Uterus (tissue), 4 donors: ENCODE measurements at places on chromosomes 5 and 9. TPM values are rescaled to one million over a fixed set of nuclear protein-coding genes. Genes with fewer than 3 reads are reported as not detected.
A peak's percentile ranks its signal among the peaks of the same experiment; 100 is the strongest.

DNA sequence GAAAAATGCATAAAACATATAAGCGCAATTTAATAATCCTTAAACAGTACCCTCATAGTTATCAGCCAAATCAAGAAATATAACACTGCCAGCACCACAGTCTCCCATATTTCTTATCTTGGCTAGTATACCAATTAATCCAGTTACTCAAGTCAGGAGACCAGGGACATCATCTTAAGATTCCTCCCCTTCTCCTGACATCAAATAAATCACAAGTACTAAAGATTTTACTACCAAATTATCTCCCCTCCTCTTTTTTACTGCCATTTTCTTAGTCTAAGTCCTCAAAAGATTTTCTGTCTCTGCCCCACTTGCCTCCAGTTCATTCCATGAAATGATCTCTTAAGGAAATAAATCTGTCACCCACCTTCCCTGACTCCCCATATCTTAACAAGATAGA is 37.0 kb downstream of the STRBP start:
- no peak overlapping the region for H3K27ac ChIP-seq
- H3K4me3 ChIP-seq: no peak overlapping the region
- no peaks in the 10 kb centered on the region for H3K4me1 ChIP-seq
- no peaks in the 10 kb centered on the region for H3K36me3 ChIP-seq
- no peak for DNase-seq

DNA sequence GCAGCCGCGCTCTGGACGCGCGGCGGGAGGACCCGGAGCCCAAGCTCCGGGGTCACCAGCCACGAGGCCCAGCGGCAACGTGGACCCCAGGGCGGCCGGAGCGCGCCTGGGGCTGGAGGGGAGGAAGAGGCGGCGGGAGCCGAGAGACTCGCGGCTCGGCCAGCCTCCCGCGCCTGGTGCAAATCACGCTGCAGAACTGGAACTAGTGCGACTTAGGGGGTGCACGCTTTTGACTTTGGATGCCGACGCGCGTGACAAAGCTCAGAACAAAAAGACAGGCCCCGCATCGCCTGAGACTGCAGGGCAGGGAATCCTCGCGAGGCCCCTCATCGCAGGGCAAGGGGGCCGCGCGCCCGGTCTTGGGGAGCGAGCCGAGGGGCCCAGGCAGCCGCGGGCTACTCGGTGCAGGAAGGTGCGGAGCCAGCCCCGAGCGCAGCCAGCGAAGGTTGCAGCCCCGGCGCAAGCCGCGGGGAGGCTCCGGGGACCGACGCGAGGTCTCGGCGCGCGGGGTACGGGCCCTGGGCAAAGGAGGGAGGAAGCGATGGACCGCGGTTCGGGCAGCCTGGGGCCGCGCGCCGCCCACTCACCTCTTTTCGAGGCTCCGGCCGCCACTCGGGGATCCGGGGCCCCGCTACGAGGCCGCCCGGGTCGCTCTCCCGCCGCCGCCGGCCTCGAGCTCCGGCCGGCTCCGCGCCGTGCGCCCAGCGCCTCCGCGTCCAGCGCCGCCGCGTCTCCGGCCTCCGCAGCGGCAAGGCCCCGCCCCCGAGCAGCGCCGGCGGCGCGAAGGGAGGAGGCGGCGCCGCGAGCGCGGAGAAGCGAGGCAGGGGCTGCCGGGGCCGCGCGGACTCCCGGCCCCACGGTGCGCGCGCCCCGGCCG is at the start of gene GOLM1:
TSS of gene GOLM1 (minus strand) at position 735 of the 877 bp plus-strand sequence. CDS start 20,238 bp downstream, outside the sequence.
- no peaks in the 10 kb centered on the region for H3K27me3 ChIP-seq
- no peaks in the 10 kb centered on the region for H3K4me1 ChIP-seq
- no peaks in the 10 kb centered on the region for H3K36me3 ChIP-seq
- peak; percentile 45 for DNase-seq

The FAXDC2 gene
- 25.8 TPM for total RNA-seq

DNA sequence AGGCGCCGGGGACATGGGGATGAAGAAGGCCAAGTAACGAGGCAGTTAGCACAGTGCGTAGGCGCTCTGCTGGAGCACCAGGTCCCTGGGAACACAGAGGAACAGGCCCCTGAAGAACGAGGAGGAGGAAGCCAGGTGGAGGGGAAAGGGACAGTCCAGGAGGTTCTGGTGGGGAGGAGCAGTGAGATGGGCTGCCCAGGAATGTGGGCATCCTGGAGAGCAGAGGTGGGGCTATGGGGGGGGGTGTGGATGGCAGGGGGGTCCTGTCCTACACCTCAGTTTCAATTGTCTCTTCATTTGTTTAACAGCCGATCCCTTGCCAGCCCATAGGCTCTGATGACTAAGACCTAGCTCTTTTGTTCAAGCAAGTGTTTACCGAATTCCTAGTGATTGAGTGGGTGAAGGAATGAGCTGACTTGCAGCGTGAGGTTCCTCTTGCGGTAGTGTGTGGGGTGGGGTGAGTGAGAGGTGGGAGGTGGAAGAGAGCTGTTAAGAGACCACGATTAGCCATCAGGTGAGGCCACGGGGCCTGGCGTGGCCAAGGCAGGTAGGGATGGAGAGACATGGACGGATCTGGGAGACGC is 8.4 kb upstream of the PHYHD1 start:
- H3K27me3 ChIP-seq: no peaks in the 10 kb centered on the region
- no peaks in the 10 kb centered on the region for H3K4me1 ChIP-seq
- no peak overlapping the region for H3K4me3 ChIP-seq

DNA sequence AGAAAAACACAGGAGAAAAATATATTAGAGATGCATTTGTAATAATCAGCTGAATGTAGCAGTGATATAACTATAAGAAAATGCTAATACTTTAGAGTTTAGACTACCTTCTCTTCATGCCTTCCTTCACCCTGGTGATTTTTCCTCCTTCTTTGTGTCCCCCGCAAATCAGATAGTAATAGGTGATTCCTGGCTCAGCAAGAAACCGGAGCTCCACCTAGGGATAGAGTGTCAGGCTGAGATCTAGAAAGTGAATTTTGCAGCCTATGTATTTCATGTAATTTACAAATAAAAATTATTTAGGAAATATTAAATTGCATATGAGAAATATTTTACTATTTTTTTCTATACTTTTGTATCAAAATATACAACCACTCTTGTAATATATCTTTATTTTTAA is 109.8 kb upstream of the ST8SIA4 start:
- H3K27me3 ChIP-seq: no peaks in the 10 kb centered on the region
- H3K27ac ChIP-seq: no peak overlapping the region
- no peaks in the 10 kb centered on the region for H3K4me1 ChIP-seq
- no peaks in the 10 kb centered on the region for H3K36me3 ChIP-seq

The ARHGEF37 gene
- total RNA-seq: 10.4 TPM

DNA sequence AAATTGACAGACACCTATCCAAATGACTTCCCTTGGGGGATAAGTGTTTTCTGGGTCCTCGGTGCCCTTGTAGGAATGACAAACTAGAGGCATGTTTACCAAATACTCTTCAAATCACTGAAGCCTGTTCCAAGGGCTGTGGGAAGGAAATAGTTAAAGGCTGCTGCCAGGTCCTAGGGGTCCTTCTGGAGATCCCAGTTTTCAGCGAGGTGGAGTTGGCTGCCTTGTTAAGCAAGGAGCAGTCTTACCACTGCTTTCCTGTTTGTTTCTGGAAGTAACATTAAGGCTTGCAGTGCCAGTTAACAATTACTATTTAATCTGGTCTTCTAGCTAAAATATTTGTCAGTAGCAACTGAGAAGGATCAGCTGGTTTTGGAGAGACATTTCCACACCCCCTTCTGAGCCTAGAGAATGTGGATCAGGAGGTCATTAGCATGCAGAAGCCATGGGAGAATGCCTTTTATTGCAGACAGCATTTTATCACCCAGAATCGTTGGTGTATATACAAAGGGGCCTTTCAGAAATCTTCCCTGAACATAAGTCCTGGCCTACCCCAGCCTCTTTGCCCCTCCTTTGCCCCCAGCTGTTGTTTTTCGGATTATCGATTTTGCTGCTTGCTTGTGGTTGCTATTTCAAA is 238.8 kb downstream of the DMAC1 start:
- no peak overlapping the region for H3K4me3 ChIP-seq
- DNase-seq: no peak
- H3K4me1 ChIP-seq: no peaks in the 10 kb centered on the region
- no peak overlapping the region for H3K27ac ChIP-seq
- no peaks in the 10 kb centered on the region for H3K36me3 ChIP-seq

The PCYOX1L gene
- total RNA-seq: 4.4 TPM

DNA sequence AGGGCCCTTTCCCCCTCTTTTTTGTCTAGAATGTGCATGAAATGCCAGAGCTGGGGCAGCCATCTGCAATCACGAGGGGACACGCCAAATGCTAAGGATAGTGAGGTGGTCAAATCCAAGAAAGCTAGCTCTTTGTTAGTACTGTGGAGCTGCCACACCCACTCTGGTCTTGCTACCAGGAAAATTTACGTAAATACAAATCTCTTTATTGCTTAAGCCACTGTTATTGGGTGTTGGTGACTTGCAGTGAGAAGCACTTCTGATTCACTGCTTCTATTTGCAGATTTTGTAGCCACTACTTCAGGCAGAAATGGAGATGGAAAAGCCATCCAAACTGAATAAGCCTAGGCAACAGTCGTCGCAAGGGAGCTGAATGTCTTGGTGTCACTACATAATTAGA is 25.6 kb upstream of the SUSD1 start:
- H3K4me3 ChIP-seq: no peak overlapping the region
- H3K27me3 ChIP-seq: no peaks in the 10 kb centered on the region
- no peaks in the 10 kb centered on the region for H3K36me3 ChIP-seq
- no peak for DNase-seq
- no peak overlapping the region for H3K27ac ChIP-seq

DNA sequence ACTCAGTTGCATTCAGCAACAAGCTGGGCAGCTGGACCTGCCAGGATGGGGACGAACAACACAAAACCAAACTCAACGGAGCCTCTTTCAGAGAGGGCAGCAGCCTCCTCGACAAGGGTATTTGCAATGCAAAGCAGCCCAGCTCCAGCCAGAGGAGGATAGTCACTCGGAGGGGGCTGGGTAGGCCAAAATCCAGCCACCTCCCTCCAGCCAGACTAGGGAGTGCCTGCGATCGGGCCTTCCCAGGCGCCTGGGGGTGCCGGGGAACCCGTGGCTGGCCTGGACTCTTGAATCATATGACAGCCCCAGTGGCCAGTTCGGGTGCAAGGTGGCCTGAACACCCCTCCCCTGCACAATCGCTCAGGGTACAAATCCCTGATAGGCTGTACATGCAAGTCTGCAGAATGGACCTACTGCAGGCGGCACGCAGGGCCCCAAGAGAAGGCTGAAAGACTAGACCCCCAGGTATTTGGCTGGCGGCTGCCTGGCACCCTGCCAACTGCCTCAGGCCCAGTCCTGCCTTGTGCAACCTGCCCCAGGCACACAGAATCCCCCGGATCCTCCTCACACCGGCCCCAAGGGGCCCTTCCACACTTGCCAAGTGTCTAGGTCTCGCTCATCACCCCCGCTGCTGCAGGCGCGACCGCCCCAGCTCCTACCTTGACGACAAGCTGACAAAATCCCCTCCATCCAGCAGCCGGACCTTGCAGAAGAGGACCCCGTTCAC is 1.3 kb downstream of the EEIG1 start:
- H3K4me1 ChIP-seq: peaks cover 7% of the 10 kb centered on the region
- no peaks in the 10 kb centered on the region for H3K36me3 ChIP-seq
- peak overlapping the region; percentile 91 for H3K27ac ChIP-seq
- no peaks in the 10 kb centered on the region for H3K27me3 ChIP-seq

- no peak overlapping the region for H3K4me3 ChIP-seq
- no peak overlapping the region for H3K27ac ChIP-seq
- no peaks in the 10 kb centered on the region for H3K27me3 ChIP-seq
- DNase-seq: no peak
- H3K4me1 ChIP-seq: no peaks in the 10 kb centered on the region
These were observed 121.9 kb upstream of the CXCL14 start for GRCh38 chr5:135700731-135701130.

DNA sequence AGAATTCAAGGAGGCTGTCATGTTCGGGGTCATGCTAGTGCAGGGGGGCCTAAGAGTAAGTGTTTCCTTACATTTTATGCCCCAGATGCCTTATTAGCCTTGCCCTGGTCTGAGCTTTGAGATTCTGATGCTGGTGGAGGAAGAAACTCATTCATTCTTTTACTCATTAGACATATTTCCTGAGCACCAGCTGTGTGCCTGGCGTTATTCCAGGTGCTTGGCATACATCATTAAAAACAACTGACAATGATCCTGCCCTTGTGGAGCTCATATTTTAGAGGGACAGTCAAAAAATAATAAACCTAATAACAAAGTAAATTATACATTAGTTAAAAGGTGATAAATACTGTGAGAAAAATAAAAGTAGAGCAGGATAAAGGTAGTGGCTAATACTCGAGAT is 138.9 kb upstream of the SGCD start:
- H3K4me3 ChIP-seq: no peak overlapping the region
- no peaks in the 10 kb centered on the region for H3K36me3 ChIP-seq
- no peaks in the 10 kb centered on the region for H3K27me3 ChIP-seq
- H3K4me1 ChIP-seq: no peaks in the 10 kb centered on the region

The STK10 gene
- 8.3 TPM for total RNA-seq

DNA sequence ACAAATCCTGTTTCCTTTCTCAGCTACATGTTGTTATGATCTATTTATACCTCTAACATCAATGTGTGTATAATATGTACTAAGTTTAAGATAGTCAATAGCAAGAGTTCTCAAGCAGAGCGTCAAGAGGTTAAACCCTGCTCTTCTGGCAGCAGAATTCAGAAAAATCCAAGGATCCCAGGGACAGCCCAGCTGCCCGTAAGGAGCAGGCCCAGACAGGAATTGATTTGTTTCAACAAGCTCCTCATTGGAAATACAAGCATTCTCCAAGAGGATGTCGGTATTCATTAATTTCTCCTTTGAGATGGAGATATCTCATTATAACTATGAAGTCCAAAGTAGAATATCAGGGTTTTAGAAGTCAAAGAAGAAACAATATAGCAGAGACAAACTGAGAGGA is 14.9 kb downstream of the EFNA5 start:
- no peaks in the 10 kb centered on the region for H3K4me1 ChIP-seq
- no peak for DNase-seq
- H3K27me3 ChIP-seq: no peaks in the 10 kb centered on the region
- no peak overlapping the region for H3K27ac ChIP-seq
- no peaks in the 10 kb centered on the region for H3K36me3 ChIP-seq

DNA sequence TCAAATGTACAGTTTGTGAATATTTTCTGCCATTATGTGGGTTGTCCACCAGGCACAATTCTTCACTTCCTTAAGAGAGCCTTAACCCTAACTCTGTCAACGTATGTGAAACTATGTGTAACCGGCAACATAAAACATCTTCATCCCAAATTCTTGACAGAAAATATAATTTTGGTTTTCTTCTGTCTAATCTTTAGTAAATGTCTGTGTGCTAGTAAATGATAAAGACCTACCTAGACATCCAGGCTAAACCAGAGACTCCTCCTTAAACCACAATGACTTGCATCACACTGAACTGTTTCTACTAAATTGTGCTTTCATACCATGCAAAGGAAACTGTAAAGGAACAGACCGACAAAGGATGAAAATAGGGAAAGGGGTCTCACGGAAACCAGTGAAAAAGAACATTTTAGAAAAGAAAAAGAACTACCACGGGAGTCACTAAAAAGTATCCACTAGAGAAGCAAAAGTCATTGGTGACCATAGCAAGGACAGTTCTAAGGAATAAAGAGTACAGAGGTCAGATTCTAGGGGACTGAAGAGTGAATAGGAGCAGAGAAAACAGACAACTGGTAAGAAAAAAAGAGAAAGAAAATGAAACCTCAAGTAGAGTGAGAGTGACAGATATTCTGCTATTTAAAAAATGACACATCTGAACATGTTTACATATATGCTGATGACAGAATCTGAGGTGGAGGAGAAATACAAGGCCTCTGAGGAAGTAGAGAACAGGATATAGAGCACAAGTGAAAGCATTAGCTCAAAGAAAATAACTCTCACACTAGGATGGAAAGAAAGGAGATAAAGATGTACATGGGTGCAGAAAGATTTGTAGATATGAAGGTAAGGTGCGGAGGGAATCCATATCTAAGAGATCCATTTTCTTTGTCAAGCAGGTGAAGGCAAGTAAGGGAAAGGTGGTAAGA is 49.4 kb downstream of the FNIP1 start:
- H3K4me1 ChIP-seq: no peaks in the 10 kb centered on the region
- no peak overlapping the region for H3K27ac ChIP-seq
- no peaks in the 10 kb centered on the region for H3K36me3 ChIP-seq
- DNase-seq: no peak
- H3K27me3 ChIP-seq: no peaks in the 10 kb centered on the region

The STOML2 gene
- 58.4 TPM for total RNA-seq

The PCDHB2 gene
- 2.3 TPM for total RNA-seq
